ENCODE measurements at places on chromosomes 4 and X.

GRCh38 chr4:154276496-154276895 lies 215.1 kb downstream of the DCHS2 start:
- no peak for DNase-seq

DNA sequence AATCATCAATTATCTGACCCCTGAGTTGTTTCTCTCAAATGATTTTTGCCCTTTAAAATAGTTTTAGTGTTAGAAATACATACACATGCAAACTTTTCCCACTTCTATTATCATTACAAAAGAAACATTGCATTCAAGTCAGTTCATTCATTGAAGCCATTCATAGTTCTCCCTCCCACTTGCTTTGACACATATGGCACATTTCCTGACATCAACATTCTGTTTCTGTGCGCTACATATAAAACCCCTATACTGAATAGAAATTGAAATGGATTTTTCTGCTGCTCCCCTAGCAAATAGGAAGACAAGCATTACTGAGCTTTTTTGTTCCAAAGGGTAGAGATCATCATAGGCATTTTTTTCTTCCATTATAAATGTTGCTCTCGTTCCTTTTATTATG lies 497.9 kb upstream of the PCDH10 start:
- DNase-seq: no peak

GRCh38 chr4:169615467-169616106 lies 3.2 kb upstream of the NEK1 start:
- DNase-seq: no peak

- no peak for DNase-seq
Measured at GRCh38 chrX:53422861-53423306, at the start of gene RIBC1. Gene RIBC1 (plus strand): TSS chrX:53422873. CDS start chrX:53426277, 3,404 bp downstream.

GRCh38 chr4:100641336-100641735 lies 123.5 kb upstream of the EMCN start:
- DNase-seq: no peak

DNA sequence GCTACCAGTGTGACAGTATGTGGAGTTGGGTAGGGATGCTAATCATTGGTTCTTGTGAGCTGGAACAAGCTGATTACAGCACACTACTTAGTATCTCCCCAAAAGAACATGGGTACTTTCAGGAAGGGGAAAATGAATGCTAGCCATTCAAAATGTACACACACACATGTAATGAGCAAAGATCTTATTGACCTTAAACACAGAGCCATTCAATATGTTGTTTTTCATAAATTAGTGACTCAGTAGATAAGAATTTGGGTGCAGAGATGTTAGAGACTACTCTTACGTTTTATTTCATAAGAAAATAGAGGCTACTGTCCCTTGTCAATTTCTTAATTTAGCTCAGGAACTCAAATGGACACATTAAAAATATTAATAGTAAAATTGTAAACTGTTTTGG lies 509.5 kb upstream of the ATOH1 start:
- no peak for DNase-seq

- no peak for DNase-seq
Measured at GRCh38 chr4:152476796-152477195, 59.1 kb downstream of the FBXW7 start.

DNA sequence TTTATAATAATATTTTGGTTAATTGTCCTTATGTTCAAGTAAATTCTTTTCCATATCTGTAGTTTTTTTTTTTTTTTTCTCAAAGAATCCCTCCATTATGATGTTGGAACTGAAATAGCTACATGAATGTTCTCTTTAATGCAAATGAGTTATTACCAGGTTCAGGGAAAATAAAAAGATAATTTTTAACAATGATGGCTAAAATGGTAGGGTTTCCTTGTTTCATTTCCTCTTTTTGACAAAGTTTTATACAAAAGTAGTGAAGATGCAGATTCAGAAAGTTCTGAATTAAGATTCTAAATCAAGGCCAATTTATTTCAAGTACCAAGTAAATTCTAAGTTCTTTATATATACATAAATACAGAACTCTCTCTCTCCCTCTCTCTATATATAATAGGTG lies 779.0 kb upstream of the INTU start:
- no peak for DNase-seq

- no peak for DNase-seq
Measured at GRCh38 chr4:122652379-122652778, 31.5 kb upstream of the IL21 start.

DNA sequence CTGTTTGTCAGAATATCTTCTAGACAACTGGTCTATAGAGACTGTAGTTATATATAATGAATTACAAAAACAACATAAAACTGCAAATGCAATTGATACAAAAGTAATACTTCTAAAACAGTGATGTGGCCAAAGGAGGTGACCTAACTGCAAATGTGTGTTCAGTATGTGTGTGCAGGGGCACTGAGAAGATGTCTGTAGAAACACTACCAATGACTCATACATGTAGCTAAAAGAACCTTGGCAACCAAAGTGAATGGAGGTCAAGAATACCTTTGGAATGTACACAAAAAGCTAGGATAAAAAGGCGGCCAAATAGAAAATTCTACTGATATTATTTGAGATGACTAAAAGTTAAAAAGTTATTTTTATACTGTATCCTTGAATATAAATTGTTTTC lies 261.8 kb downstream of the CAMK2D start:
- no peak for DNase-seq

DNA sequence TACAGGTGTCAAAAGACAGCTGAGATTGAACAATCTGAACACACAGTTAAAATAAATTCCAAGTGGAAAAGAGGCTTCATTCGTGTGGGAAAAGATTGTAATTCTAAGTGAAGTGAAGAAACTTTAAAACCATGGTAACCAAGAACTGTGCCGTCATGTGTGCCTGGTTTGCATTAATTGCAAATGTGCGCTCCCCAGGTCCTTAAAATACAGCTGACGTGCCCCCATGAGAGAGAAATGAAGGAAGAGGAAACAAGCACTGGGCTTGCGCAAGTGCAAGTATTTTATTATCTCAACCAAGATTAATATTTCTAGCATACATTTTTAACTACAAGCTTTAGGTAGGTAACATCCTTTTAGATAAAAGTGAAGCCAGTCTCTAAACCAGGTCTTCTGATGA lies 92.5 kb downstream of the PARM1 start:
- no peak for DNase-seq

- no peak for DNase-seq
Measured at GRCh38 chr4:126271292-126271691, 956.5 kb downstream of the FAT4 start.

GRCh38 chr4:149931431-149931830 lies 115.8 kb upstream of the IQCM start:
- DNase-seq: no peak

GRCh38 chr4:140106289-140106844 lies 47.6 kb downstream of the MAML3 start:
- no peak for DNase-seq

- DNase-seq: no peak
Measured at GRCh38 chr4:37652747-37653527, 33.2 kb downstream of the RELL1 start.

- no peak for DNase-seq
Measured at GRCh38 chrX:97854086-97854485, 970.4 kb downstream of the RPA4 start.

GRCh38 chr4:75107755-75108612 lies 175.1 kb downstream of the PARM1 start:
- no peak for DNase-seq

- DNase-seq: no peak
Measured at GRCh38 chrX:15785176-15785750, 5.0 kb upstream of the ZRSR2 start.

GRCh38 chr4:38710053-38710452 lies 46.1 kb downstream of the KLF3 start:
- DNase-seq: no peak

DNA sequence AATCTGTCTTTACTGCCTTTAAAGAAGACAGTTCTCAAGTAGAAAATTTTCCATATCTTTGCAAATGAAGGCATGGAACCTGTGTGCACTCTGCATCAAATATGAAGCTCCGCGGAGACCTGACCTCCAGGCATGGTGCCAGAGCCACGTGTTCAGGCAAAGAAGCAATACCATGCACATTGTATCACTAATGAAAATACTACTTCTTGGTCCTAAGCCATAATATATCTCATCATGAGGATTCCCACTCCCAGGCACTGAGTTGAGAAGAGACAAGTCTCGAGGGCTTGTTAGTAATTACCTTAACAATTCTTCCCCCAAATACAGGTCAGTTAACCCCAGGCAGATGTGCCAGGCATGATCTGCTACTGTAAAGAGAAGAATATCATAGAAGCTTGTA lies 56.7 kb downstream of the PCDH19 start:
- no peak for DNase-seq

- no peak for DNase-seq
Measured at GRCh38 chr4:165556383-165556782, 177.6 kb downstream of the CPE start.

- no peak for DNase-seq
Measured at GRCh38 chr4:145107126-145107525, 9.0 kb downstream of the ABCE1 start.

GRCh38 chr4:56752985-56753384 lies 68.5 kb downstream of the SPINK2 start:
- no peak for DNase-seq

DNA sequence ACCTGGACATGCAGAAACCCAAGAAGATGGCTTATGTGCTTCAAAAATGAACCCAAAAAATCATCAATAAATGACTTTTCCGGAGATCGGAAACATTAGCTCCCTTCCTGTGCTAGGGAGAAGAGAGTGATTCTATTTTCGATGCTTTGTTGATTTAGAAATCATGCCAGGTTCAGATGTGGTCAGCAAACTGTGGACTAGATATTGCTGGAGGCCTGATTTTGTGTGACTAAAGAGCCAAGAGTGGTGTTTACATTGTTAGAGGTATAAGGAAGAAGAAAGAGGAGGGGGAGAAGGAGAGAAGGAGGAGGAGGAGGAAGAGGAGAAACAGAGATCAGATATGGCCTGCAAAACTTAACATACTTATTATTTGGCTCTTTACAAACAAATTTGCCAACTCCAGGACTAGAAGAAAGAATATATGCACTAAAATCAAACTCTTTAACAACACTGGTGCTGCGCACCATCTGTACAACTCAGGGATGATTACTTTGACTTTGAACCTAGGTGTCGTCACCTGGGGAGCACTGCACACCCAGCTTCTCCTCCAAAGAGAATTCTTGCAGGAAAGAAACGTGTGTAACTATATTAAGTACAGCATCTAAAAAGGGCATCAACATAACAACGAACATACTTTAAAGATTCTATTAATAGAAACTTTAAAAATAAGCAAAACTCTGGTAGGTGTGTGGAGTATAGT lies 664.9 kb upstream of the LCORL start:
- no peak for DNase-seq

- no peak for DNase-seq
Measured at GRCh38 chr4:146235654-146236177, 21.4 kb downstream of the REELD1 start.

DNA sequence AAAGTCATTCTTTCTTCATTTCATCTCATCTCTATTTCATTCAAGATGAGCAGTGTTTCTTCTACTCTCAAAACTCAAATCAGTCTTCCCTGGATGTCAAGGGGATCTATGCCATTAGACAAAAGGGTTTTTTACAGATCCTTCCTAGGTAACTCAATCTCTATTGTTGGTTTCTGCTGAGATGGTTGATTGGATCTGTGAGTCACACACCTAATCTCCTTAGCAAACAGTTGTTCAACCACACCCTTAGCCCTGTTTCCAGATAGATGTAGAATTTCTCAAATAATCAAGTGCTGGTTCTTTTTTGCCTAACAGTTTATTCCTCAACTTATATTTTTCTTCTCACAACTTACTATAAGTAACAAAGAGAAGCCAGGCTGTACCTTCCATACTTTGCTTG lies 200.5 kb downstream of the KDR start:
- DNase-seq: no peak

- DNase-seq: no peak
Measured at GRCh38 chrX:51847463-51847862, 46.0 kb upstream of the MAGED1 start.

- no peak for DNase-seq
Measured at GRCh38 chr4:17933126-17933525, 88.4 kb downstream of the LCORL start.

GRCh38 chrX:40468033-40468846 lies 112.5 kb upstream of the ATP6AP2 start:
- no peak for DNase-seq

All from activated CD4-positive, CD25-positive, alpha-beta regulatory T cell (primary cell).